ENCODE measurements at places on chromosomes 5 and 9.

DNA sequence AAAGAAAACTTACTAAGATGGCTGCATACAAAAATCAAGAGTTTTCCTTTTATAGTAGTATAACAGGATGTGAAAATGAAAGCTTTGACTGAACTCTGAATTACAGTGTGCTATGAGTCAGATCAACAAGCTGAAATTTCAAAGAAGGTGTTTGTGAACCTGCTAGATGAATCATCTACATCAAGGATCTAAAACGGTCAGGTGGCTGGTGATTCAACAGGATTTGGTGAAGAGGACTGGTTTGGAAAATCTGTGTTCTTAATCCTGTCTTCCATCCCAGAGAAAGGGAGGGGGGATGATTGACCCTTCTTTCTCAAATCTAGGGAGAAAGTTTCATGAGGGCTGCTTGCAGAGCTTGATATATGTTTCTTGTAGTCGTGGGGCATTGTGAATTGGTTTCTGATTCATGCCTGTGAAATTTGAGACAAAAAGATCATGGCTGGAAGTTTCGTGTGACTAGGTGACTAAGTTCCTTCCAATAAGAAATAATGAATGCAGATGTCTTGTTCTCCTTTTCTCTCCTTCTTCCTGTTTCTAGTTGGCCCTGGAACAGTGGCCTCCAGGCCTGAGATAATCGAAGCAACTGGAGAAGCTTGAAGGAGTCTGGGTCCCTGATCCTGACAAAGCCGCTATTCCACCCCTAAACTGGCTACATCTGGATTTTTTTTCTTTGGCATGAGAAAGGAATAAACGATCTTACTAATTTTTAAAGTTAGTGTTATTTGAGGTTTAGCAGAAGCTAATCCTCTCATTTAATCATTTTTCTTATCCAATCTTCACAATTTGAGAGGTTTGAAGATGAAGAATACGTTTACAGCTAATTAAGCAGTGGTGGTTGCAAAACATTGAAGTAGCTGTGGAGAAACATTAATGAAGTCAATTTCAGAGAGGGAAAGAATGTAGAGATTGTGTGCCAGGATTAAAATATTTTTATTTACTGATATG lies 67.2 kb downstream of the MRPS30 start:
- no peak for DNase-seq

GRCh38 chr5:172881691-172882370 lies 47.8 kb downstream of the ERGIC1 start:
- no peak for DNase-seq

GRCh38 chr5:3835811-3836210 lies 240.2 kb downstream of the IRX1 start:
- DNase-seq: no peak

DNA sequence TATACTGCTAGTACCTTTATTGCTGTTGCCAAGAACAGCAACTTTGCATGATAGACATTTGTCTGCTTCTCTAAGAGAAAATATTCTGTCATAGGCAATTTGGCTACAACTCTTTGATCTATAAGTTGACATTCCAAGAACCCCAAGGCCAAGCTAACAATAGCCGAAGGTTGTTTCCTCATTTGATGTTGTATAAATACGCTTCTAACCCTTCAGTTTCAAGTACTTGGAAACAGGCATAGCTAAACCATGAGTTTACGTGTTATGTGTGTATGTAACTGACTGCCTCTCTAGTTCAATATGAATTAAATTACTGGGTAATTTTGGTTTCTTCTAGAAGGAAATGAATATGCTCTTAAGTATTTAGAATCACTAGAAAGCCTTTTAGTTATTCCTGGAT lies 1034.0 kb downstream of the TLE4 start:
- no peak for DNase-seq

GRCh38 chr9:40911647-40912046 lies 216.8 kb downstream of the FOXD4L6 start:
- DNase-seq: no peak

- DNase-seq: no peak
Measured at GRCh38 chr5:68515514-68515913, 300.0 kb downstream of the PIK3R1 start.

- no peak for DNase-seq
Measured at GRCh38 chr9:114263853-114264510, 58.9 kb upstream of the ORM1 start.

GRCh38 chr5:10424124-10424731 lies 17.5 kb upstream of the ROPN1L start:
- no peak for DNase-seq

- no peak for DNase-seq
Measured at GRCh38 chr9:123544007-123544827, 188.2 kb downstream of the CRB2 start.

DNA sequence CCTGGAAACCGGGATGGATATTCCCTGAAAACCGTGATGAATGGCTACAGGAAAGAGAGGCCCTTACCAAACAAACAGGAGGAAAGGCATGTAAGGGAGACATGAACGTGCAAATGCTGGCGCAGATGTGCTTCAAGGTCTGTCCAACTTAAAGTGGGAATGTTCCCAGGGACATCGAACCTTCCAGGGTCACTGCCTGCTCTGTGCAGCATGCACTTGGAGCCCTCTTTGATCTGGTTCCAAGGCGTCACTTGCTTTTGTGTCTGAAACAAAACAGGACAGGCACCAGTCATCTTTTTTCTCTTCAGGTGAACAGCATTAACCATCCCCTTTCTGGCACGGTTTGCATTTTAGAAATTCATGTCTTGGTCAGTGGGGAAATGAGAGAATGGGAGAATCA lies 479.4 kb downstream of the RASEF start:
- no peak for DNase-seq

GRCh38 chr9:135516132-135516860 lies 4.9 kb upstream of the LCN1 start:
- no peak for DNase-seq

DNA sequence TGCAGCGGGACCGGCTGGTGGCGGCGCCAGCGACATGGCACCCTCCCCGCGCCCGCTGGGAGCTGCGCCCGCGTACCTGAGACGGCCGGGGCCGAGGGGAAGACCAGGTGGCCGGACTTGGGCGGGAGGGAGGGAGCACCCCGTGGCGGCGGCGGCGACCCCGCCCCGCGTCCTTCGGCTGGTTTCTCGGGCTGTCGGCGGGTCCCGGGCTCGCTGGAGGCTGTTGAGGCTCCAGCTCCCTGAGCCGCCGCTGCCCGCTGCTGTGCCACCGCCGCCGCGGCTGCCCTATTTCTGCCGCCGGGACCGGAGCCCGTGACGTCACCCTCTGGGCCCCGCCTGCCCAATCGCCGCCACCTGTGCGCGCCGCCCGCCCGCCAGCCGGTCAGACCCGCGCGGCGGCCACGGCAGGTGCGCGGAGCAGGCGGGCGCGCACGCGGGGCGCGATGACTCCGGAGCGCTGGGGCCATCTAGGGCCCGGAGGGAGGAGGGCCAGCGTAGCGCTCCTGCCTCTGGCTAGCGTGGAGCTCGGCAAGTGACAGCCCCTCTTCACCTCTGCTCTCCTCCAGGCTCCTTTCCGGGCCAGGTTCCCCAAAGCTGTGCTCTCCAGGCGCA lies at the start of gene FSTL4:
TSS of gene FSTL4 (minus strand) at position 293 of the 612 bp plus-strand sequence.
- DNase-seq: peak; percentile 4

DNA sequence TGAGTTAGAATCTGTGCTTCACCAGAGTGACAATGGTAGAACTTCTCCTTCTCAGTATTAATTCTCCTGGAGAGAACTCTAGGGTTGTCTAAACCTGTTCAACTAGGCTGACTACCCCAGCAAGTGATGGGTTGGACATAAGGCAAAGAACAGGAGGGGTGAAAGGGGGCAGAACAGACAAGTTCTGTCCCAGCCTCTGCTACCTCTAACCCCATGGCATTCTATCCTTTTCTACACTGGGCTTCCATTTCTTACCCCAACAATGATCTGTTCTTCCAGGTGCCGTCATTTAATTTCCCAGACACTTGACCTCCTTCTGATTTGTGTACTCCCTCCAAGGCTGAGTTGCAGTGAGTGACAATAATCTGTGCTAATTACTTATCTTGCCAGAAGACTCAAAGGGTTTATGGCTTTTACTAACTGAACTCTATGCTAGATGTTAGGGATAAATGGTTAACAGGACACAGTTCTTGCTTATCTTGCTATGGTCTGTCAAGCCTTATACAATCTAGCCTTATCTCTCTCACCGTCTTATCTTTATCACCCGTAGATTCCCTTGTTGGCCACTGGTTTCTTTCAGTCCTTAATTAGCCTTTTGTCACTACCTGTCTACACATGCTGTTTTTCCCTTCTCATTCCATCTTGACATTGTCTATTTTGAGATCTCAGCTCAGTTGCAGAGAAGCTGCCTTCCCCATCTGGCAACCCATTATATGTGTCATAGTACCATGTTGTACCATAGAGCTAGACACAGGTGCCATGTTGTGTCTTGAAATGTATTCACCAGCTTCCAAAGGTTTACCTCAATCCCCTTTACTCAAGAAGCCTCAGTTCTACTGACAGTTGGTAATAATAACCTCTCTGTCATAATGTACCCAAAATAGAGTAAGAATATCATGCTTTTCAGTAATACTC lies 10.0 kb upstream of the MATR3 start:
- DNase-seq: no peak

DNA sequence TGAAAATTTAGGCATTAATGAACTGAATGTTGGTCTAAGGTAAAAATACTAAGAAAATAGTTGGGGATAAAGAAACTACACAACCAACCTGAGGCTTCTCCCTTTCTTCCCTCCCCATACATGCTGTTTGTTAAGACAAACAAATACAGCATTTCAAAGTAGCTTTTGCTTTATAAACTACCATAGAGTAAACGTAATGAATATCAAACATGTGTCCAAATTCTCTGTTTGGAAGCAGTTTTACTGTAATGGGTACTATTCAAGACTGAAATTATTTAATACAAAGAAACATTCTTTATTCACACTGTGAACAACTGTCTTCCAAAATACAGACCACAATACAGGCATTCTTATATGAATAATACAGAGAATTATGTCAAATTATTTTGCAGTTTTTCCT lies 52.0 kb downstream of the SLC44A1 start:
- no peak for DNase-seq

- no peak for DNase-seq
Measured at GRCh38 chr5:56649569-56649968, 165.8 kb upstream of the MAP3K1 start.

- DNase-seq: no peak
Measured at GRCh38 chr5:100609594-100609993, 74.4 kb downstream of the FAM174A start.

DNA sequence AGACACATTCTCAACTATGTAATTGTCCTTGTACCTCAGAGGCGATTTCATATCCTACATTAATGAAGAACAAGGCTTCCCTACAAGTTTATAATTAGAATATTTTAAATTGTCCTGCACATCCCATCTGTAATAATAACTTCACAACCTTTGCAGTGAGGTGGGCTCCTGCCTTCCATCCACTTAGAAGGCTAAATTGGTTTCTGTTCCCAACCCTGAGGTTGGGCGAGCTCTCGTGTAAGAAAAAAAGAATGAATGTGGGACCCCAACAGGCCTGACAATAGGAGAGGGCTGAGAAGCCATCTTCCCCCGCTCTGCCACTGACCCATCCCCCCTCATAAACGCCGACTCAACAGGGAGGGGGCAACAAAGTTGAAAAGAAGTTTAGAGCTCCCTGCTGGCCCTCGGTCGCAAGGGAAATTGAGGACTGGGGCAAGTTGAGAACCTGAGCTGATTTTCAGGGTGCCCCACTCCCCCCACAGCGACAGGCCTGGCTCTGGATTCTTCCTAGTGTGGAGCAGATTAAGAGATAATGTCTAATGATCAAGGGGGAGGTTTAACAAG lies 9.4 kb downstream of the BARHL1 start:
- no peak for DNase-seq

GRCh38 chr5:126369995-126370731 lies 53.0 kb upstream of the GRAMD2B start:
- no peak for DNase-seq

DNA sequence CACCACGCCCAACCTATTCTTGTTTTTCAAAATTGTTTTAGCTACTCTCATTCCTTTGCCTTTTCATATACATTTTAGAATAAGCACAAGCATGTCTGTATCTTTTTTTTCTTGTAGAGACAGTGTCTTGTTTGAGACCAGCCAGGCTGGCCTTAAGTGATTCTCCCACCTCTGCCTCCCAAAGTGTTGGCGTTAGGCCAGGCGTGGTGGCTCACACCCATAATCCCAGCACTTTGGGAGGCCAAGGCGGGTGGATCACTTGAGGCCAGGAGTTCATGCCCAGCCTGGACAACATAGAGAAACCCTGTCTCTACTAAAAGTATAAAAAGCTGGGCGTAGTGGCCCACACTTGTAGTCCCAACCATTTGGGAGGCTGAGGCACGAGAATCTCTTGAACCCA lies 13.1 kb downstream of the RNF44 start:
- no peak for DNase-seq

DNA sequence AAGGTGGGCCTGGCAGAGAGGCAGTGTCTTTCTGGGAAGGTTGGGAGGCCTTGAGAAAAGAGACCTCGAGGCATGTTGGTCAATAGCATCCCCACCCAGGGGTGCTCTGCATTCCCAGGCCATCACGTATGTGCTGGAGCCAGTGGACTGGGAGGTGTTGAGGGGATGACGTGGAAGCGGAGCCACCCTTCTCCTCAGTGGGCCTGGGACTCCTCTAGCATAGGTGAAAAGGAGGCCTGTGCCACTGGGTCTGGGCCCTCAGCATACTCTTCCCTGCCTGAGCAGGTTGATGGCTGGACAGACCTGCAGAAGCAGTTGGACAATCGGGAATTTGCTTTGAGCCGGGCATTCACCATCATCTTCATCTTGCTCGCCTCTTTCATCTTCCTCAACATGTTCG lies 25.5 kb downstream of the PITX1 start:
- no peak for DNase-seq

- no peak for DNase-seq
Measured at GRCh38 chr5:7467179-7467578, 71.2 kb downstream of the ADCY2 start.

DNA sequence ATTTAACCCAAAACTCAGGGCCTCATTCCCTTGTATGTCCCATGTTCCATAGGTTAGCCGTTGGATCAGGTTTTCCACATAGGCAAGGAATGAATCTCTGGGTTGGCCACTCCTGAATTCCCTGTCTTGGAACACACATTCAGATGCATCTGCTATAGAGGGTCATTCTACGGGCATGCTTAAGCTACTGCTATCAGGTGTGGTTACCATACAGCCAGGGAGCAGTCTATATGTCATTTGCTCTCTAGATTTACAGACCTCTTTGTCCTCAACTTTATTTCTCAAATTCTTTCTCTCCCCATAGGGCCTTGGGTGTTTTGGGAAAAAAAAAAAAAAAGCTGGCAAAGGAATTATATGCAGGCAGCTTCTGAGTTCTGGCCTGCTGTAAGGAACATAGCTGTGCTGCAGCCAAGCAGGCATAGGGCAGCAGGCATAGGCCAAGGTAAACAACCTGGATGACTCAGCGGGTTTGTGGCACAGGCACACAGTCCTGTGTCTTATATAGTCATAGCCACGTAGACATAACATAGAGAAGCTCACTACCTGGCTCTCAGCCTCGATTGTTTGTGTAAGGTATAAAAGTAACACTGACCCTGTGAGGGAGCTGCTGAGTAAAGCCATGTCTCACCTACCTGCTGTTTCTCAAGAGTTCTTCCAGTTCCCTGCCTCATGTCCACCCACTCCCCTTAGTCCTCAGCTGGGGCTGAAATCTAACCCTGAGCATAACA lies 141.5 kb downstream of the OSTF1 start:
- DNase-seq: no peak
